ENCODE measurements at places on chromosomes 16 and 17. TPM values are rescaled to one million over a fixed set of nuclear protein-coding genes. Genes with fewer than 3 reads are reported as not detected.

GRCh38 chr16:57192146-57192545 is 6.0 kb downstream of the RSPRY1 start:
- H3K27me3 ChIP-seq: no peaks in the 10 kb centered on the region
- H3K4me3 ChIP-seq: no peak overlapping the region
- no peak overlapping the region for H3K27ac ChIP-seq

GRCh38 chr17:63356337-63356757 is 89.8 kb downstream of the CYB561 start:
- no peaks in the 10 kb centered on the region for H3K4me1 ChIP-seq
- H3K27me3 ChIP-seq: peaks cover 2% of the 10 kb centered on the region
- H3K36me3 ChIP-seq: no peaks in the 10 kb centered on the region
- no peak for DNase-seq
- no peak overlapping the region for H3K27ac ChIP-seq

DNA sequence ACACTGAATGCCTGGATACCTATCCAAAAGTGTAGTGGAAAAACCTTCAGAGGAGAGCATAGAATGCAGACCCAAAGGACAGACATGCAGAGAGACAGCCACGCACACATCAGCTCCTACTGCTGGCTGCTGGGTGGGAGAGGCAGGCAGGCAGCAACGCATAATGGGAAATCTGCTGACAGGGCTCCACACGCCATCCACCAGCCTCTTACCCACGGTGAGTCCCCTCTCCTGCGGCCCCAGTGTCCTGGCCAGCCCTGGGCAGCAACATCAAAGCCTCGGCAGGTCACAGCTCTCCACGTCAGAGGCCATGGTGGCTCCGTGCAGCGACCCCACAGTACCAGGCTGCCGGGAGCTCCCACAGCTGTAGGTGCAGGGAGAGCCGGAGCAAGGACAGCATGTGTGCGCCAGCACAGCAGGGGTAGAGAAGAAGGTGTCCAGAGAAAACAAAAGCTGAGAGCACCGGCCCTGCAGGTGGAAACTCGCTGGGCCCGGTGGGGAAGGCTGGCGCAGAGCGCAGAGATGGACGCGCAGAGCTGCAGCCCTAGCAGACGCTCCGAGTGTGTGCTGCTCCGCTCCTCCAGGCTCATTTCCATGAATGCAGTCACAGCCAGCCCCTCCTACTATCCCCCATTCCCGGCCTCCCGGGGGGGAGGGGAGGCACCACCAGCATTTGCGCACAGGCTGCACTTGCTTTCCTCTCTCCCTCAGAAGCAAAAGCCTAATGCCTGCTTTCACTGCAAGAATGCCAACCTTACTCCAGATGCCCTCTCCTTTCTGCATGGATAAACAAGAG is 58.9 kb downstream of the CYTH1 start:
- H3K27ac ChIP-seq: no peak overlapping the region
- H3K36me3 ChIP-seq: no peaks in the 10 kb centered on the region
- no peaks in the 10 kb centered on the region for H3K27me3 ChIP-seq
- no peak overlapping the region for H3K4me3 ChIP-seq
- no peak for DNase-seq
- H3K4me1 ChIP-seq: no peaks in the 10 kb centered on the region

GRCh38 chr17:2932946-2933345 is 130.5 kb downstream of the OR1D5 start:
- no peaks in the 10 kb centered on the region for H3K36me3 ChIP-seq
- DNase-seq: no peak
- H3K27me3 ChIP-seq: peaks cover 57% of the 10 kb centered on the region
- no peaks in the 10 kb centered on the region for H3K4me1 ChIP-seq

DNA sequence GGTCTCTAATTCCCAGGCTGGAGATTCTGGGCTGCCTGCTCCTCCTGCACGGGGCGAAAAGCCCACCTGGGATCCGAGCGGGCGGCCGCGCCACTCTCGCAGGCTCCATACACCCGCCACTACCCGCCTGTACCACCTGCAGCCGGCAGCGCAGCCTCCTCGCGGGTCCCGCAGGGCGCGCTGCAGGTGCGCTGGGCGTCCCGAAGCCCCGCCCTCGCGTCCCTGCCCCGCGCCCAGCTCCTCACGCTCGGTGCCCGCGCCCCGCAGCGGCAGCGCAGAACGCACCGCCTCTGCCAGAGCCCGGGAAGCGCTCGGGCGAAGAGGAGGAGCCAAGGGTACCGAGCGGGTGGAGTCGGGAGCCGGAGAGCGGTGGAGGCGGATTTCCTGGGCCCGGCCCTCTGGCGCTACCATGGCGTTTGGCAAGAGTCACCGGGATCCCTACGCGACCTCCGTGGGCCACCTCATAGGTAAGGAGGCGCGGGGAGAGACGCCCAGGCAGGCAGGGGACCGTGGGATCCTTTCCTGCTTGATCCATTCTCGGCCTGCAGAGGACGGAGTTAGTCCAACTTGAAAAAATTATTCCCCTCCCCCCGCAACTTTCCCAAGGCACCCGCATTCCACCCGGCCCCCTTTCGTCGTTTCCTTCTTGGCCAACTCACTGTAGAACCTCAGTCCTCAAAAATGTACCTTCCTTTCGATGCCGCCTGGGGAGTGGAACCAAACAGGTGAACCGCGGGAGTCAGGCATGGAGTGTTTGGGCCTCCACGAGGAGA is at the start of gene TOM1L1:
TSS of gene TOM1L1 (plus strand) at position 396 of the 773 bp plus-strand sequence. CDS start at position 410, 14 bp downstream.
- H3K36me3 ChIP-seq: peaks cover 6% of the 10 kb centered on the region
- peaks cover 16% of the 10 kb centered on the region for H3K4me1 ChIP-seq
- H3K4me3 ChIP-seq: peak within 1 kb of the TSS; percentile 69
- H3K27me3 ChIP-seq: no peaks in the 10 kb centered on the region
- DNase-seq: peak; percentile 82
- peak within 1 kb of the TSS; percentile 49 for H3K27ac ChIP-seq

- H3K27me3 ChIP-seq: no peaks in the 10 kb centered on the region
- peaks cover 23% of the 10 kb centered on the region for H3K36me3 ChIP-seq
- no peak overlapping the region for H3K27ac ChIP-seq
- DNase-seq: no peak
- no peak overlapping the region for H3K4me3 ChIP-seq
These were observed 65.6 kb downstream of the SMG6 start for GRCh38 chr17:2237950-2238349.

DNA sequence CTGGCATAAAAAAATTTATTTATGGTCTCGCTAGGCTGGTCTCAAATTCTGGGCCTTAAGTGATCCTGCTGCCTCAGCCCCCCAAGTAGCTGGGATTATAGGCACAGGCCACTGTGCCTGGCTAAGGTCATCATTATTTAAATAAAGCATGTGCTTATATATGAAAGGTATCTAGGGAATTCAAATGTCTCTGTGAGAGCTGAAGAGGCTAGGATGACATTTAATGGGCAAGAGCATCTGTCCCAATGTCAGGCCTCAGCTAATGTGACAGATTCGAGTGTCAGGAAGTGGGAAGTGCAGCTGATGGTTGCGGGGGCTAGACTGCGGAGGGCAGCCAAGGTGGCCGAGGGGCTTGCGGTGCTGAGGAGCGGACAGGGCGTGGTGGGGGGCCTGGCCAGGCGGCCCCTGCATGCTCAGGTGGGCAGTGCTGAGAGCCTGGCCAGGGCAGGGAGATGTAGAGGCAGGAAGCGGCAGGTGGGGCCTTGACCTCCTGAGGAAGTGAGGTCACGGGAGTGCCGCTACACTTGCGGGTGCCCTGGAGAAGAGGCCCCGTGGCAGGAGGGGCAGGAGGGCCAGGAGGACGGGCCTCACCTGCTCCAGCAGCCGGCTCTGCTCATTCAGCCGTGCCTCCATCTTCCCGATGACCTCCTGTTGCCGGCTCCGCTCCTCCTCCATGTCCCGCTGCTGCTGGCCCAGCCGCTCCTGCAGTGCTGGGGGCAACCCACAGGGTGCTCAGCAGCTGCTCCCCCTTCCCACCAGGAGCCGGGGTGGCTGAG is 12.6 kb upstream of the MRPL38 start:
- no peaks in the 10 kb centered on the region for H3K27me3 ChIP-seq
- no peak overlapping the region for H3K27ac ChIP-seq
- no peaks in the 10 kb centered on the region for H3K4me1 ChIP-seq
- H3K4me3 ChIP-seq: no peak overlapping the region

- peak overlapping the region; percentile 37 for H3K27ac ChIP-seq
- no peaks in the 10 kb centered on the region for H3K36me3 ChIP-seq
- peaks cover 33% of the 10 kb centered on the region for H3K4me1 ChIP-seq
- H3K4me3 ChIP-seq: no peak overlapping the region
These were observed 8.8 kb upstream of the DNASE1 start for GRCh38 chr16:3645504-3646347.

DNA sequence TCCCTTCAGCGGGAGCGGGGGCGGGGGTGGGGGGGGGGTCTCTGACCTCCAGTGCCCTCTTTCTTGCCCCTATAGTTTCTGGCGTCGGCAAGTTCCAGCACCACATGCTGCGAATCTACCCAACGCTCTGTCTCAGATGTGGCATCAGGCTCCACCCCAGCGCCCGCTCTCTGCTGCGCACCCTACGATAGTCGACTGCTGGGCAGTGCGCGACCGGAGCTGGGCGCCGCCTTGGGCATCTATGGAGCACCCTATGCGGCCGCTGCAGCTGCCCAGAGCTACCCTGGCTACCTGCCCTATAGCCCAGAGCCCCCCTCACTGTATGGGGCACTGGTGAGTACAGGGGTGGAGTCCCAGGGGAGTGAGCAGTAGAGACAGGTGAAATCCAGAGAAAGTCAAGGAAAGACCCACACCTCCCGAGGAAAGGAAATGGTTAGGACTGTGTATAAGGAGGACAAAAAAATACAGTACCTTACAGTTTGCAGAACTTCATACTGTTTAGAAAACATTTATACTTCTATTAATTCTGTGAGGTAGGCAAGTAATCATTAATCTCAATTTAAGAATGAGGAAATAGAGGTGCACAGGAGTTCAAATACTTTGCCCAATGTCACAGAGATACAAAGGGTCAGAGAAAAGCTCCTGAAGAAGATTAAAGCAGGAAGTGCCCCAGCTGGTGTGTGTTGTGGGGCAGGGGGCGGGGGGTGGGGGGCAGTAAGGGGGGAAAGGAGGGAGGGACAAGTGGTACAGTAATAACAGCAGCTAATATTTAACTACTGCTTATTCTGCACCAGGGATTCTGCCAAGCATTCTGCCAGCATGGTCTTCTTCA is 2.5 kb downstream of the IRX6 start:
- peaks cover 11% of the 10 kb centered on the region for H3K27me3 ChIP-seq
- no peak overlapping the region for H3K4me3 ChIP-seq
- no peak for DNase-seq
- no peaks in the 10 kb centered on the region for H3K36me3 ChIP-seq

GRCh38 chr16:84281074-84281473 is 13.6 kb upstream of the WFDC1 start:
- peak; percentile 62 for DNase-seq
- no peak overlapping the region for H3K27ac ChIP-seq

GRCh38 chr16:20271893-20272292 is 55.4 kb downstream of the GP2 start:
- H3K4me1 ChIP-seq: no peaks in the 10 kb centered on the region
- no peak for DNase-seq
- H3K27me3 ChIP-seq: no peaks in the 10 kb centered on the region
- no peak overlapping the region for H3K4me3 ChIP-seq
- no peak overlapping the region for H3K27ac ChIP-seq

GRCh38 chr16:86353148-86353547 is 157.2 kb upstream of the FOXF1 start:
- H3K4me3 ChIP-seq: no peak overlapping the region
- no peaks in the 10 kb centered on the region for H3K36me3 ChIP-seq
- no peaks in the 10 kb centered on the region for H3K4me1 ChIP-seq
- H3K27ac ChIP-seq: no peak overlapping the region

- H3K4me3 ChIP-seq: peak overlapping the region; percentile 37
- peaks cover 25% of the 10 kb centered on the region for H3K4me1 ChIP-seq
- H3K27ac ChIP-seq: no peak overlapping the region
These were observed 1.1 kb upstream of the NXN start for GRCh38 chr17:980406-981291.

GRCh38 chr17:50163843-50164696 is 1.7 kb upstream of the SGCA start:
- DNase-seq: no peak
- no peak overlapping the region for H3K27ac ChIP-seq
- no peak overlapping the region for H3K4me3 ChIP-seq
- H3K27me3 ChIP-seq: no peaks in the 10 kb centered on the region
- peaks cover 10% of the 10 kb centered on the region for H3K4me1 ChIP-seq
- H3K36me3 ChIP-seq: no peaks in the 10 kb centered on the region

DNA sequence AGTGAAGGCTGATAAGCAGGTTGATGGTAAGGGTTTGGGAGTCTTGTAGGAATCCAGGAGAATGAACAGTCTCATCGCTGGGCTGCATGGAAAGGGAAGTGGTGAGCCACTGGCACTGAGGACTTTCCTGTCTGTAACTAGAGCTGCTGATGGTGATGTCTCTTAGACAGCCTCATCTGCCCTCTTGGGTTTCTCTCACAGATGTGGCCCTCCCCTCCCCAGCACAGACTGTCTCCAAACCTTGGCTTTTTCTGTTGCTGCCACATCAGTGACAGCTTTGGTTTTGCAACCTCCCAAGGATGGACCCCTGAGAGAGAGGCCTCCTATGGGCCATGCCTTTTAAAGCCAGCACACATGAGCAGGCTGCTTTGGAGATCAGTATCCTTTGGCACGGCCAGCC is 16.9 kb downstream of the PLCG2 start:
- H3K27me3 ChIP-seq: peaks cover 7% of the 10 kb centered on the region
- no peaks in the 10 kb centered on the region for H3K4me1 ChIP-seq
- H3K36me3 ChIP-seq: no peaks in the 10 kb centered on the region

DNA sequence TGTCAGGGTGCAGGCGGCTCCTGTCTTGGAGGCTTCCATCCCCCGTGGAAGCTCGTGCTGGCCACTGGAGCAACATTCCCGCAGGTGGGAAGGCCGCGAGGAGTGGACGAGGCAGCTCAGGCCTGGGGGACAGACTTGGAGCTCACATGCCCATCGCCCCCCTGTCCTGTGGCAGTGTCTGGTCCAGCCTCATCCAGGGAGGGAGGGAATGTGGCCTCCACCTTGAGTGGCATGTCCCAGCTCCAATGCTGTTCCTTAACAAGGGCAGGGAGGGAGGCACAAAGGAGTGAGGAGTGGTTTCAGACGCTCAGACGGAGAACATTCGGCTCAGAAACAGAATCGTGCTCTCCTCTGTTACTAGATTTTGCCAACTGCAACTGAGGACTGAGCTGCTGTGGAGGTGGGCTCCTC is 159.4 kb upstream of the CHMP6 start:
- peaks cover 37% of the 10 kb centered on the region for H3K4me1 ChIP-seq
- H3K27me3 ChIP-seq: no peaks in the 10 kb centered on the region
- H3K4me3 ChIP-seq: peak overlapping the region; percentile 38
- H3K36me3 ChIP-seq: peaks cover 9% of the 10 kb centered on the region

- no peak overlapping the region for H3K4me3 ChIP-seq
- H3K27me3 ChIP-seq: no peaks in the 10 kb centered on the region
- H3K27ac ChIP-seq: no peak overlapping the region
These were observed 161.8 kb upstream of the NOG start for GRCh38 chr17:56431736-56432135.

- H3K4me1 ChIP-seq: no peaks in the 10 kb centered on the region
- no peak for DNase-seq
- no peak overlapping the region for H3K4me3 ChIP-seq
- H3K36me3 ChIP-seq: no peaks in the 10 kb centered on the region
- H3K27me3 ChIP-seq: peaks cover 48% of the 10 kb centered on the region
These were observed 47.6 kb downstream of the NLRC5 start for GRCh38 chr16:57036945-57037344.

DNAI2 gene
- not detected for total RNA-seq

HBZ gene
- 480 TPM for total RNA-seq

EFNB3 gene
- total RNA-seq: not detected

EXOSC6 gene
- 29.0 TPM for total RNA-seq

TAF1C gene
- total RNA-seq: 55.0 TPM

TAC4 gene
- total RNA-seq: not detected

KCTD19 gene
- total RNA-seq: 0.25 TPM

IGFALS gene
- total RNA-seq: not detected

CACNA1H gene
- 0.09 TPM for total RNA-seq

All from K562 (cell line).